ENCODE measurements at places on chromosomes 12 and 14.

DNA sequence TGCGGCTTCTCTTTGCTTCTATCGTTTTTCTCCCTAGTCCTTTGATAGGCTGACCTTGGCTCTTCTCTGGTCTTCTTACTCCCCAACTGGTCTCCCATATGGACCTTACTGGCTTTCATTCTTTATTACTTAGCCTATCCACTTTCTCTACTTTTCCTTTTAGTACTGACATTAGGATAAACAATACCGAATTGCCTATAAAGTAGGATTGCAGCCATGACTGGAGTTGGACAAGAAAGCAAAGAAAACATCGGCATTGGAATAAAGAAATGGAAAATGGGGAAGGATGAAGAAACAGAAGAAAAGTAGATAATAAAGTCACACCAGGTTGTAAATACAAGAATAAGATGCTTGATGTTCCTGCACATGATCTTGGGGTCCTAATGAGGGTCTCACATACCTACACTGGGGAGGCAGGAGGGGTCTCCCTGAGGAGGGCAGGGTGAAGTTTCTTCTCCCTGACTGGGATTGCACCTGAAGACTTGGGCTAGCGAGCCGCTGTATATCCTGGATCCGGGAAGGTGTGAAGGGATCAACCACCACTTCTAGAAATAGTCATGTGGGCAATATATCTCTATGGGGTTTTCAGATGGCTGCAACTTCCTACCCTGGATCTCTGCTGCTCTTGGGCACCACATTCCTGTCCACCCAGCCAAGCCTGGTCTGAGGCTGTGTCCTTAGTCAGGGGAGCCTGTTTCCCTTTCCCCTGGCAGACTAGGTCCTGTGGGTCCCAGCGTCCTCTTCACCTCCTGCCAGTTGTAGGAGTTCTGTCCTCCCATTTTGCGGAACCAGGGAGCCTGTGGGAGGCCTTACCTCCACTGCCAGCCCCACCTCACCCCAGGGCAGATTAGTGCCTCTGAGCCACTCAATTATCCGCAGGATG lies 13.1 kb downstream of the NKX2-1 start:
- DNase-seq, result peak; percentile 4

DNA sequence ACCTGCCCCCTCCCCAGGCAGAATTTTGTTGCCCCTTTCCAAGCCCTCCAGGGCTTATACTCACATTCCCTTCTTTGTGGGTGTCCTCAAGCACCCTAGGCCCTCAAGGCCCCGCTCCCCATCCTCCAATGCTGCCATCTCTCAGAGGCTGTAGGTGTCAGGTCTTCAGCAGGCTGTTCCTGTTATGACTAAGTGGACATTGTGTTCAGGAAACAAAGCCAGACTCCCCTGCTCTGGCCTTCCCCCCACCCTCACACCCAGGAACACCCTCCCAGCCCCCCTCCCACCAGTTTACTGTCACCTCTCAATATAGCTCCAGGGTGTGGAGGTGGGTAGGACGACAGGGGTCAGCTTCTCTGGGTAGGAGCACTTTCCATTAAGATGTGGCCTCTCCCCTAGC lies 1.4 kb upstream of the MYH6 start:
- no peak for DNase-seq

GRCh38 chr12:68896881-68897540 lies 36.0 kb downstream of the CPM start:
- DNase-seq, result no peak

DNA sequence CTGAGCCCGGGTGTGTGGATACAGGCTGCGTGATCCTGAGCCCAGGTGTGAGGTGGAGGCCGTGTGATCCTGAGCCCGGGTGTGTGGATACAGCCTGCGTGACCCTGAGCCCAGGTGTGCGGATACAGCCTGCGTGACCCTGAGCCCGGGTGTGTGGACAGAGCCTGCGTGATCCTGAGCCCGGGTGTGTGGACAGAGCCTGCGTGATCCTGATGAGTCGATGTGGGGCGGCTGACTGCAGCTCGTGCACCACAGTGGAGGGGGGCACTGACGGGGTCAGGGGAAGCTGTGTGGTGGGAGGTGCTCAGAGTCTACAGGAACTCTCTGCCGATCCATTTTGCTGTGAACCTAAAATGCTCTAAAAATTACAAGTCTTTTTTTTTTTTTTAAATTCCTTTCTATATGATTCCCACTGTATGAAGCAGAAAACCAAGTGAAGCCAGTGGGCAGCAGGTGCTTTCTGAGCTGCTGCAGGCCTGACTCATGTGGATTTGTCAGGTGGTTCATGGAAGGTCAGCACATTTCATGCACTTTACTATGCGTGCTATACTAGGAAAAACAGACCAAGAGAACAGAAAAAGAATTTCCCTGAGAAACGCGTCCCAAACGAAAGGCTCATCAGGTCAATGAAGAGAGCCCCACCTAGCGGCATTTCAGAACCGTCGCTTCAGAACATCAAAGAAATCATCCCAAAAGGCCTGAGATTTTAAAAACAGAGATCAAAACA lies 19.3 kb downstream of the BRF1 start:
- DNase-seq, result no peak

- DNase-seq, result no peak
These were observed 7.1 kb upstream of the CGRRF1 start for GRCh38 chr14:54502602-54503001.

GRCh38 chr14:72169521-72169920 lies 237.3 kb downstream of the RGS6 start:
- DNase-seq, result peak; percentile 3

- no peak for DNase-seq
These were observed 247.3 kb downstream of the SLC25A21 start for GRCh38 chr14:36925094-36925493.

DNA sequence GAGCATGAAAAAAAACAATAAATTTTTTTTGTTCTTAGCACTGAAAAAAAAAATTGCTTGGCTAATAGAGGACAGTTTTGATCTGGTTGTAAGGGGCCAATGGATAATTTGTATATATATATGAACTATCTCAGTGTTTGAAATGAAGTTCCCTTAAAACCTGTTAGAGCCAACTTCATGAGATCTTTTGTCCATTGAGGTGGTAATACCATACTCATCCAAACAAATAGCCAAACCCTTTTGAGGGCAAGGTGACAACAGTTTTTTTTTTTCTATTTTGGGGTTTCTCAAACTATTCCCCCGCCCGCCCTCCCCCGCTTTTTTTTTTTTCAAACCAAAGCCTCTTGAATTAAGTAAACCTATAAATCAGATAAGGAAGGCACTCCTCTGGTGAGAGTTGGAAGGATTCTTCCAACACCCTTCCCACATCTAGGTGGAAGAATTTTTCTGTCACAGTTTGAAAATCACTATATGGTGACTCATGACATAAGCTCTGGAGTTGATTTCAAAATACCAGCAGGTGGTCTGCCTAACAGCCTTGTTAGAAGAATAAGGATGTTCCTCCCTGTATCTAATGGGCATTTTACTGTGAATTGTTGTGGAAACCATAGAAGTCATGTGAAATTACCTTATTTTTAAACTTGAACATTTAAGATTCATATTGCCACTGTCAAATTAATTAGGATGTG lies 10.2 kb downstream of the ARHGAP5 start:
- DNase-seq, result no peak

- DNase-seq, result no peak
These were observed 325.1 kb downstream of the ALG10 start for GRCh38 chr12:34347367-34347766.

- no peak for DNase-seq
These were observed 681.0 kb downstream of the RPL10L start for GRCh38 chr14:45970621-45971020.

DNA sequence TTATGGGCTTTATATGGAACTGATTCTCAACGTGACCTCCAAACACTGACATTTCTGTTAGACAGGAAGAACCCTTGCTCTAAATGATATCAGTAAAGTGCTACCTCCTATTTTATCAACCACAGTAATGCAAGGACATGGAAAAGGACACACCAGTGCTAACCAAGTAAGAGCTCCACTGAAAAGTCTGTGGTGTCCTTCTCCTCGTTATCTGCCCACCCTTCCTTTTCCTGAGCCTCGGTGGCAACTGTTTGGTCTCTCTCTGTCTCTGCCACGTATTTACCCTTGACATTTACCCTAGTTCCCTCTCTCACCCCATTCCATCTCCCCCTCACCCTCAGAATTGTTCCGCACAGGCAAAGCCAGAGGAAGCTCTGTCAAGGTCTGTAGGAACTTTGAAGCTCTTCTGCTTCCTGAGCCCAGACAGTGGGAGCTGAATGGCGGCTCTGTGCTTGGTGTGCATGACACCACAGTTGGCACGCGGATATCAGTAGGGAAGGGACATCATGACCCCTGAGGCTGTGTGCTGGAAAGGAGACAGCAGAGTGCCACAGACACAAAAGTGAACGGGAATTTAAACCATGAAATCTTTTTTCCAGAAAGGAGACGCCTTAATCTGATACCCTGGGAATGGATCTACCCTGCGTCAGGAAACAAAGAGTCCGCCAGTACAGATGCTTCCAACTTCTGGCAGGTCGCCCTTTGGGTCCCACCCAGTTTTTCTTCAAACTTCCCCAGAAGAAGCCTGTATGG lies 50.8 kb downstream of the NTN4 start:
- no peak for DNase-seq

DNA sequence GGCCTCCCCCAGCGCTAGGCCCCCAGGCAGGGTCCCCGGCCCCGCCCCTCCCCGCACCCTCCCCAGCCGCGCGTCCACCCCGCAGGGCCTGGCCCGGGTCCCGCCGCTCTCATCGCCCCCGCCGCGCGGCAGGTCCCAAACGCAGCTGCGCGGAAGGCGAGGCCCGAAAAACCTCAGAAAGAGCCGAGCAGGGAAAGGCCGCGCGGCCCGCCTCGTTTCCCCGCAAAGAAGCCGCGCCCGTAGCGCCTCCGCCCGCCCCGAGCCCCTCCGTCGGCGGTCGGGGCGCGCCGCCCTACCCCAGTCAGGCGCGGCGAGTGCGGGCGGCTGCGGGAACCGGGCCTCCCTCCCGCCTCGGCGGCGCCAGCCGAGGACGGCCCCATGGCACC lies 324 bp downstream of the POLE start:
- DNase-seq, result no peak

DNA sequence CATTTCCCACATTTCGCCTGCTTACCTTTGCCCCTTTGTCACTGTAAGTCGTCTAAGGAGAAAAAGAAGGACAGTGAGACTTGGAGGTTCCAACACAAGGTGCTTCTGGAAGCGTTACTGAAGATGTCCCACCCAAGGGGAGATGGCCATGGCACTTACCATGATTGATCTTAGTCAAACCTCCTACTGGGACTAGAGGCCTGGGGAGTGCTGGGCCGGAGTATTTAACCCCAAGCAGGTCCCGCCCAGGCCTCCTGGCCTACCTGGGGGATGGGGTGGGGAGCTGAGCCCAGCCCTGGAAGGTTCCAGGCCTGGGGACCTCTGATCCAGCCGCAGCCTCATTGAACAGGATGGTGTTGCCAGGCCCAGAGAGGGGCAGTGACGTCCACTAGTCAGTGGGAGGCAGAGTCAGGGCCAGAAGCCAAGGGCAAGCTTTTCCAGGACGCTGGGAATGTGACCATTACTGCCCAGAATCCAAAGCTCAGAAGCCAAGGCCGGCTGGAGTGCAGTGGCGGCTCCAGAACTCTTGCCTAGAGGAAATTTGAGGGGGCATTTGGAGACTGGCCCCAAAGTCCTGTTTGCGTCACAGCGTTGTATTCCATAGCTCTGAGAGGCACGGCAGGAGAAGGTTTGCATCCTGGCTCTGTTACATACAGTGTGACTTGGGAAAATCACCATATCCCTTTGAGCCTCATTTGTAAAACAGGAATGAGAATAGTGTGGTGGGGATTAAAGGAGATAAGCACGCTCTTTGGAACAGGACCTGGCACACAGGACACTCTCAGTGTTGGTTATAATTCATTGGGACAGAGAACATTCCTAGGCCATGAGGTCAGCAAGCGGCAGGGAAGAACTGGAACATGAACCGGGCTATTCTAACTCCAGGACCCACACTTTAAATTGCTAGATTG lies at the start of gene HPD:
Gene HPD (minus strand): TSS at position 198 of the 911 bp plus-strand sequence. CDS start 36 bp downstream, at position 162.
- DNase-seq, result no peak

DNA sequence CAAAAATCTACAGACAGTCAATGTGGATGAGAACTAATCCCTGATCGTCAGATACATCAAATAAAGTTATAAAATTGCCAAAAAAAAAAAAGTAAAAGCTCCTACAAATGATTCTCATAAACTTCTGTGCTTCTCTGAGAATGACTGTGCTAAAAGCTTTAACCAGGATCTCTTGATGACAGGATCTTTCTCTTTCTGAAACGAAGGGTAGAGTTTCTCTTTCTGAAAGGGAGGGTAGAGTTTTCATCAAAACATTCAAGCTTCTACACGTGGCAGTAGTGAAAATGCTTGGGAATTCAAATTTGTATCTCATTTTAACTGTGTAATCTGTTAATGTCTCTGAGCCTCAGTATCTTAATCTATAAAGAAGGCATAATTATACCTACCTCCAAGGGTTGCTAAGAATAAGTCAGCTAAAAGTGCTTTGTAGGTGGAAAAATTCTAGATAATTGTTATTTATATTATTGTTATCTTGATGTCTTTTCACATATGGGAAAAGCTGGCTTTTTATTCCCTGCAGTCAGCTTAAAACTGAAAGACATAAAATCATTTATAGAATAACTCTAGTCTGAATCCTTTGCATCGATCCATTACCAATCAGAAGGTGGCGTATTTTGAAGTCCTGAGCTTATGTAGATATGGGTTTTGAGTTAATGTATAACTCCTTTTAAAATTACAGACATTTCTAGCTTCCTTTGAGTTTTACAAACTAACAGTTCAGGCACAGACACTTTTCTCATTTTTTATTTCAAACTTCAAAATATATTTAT lies 157.4 kb downstream of the DACT1 start:
- DNase-seq, result peak; percentile 14

DNA sequence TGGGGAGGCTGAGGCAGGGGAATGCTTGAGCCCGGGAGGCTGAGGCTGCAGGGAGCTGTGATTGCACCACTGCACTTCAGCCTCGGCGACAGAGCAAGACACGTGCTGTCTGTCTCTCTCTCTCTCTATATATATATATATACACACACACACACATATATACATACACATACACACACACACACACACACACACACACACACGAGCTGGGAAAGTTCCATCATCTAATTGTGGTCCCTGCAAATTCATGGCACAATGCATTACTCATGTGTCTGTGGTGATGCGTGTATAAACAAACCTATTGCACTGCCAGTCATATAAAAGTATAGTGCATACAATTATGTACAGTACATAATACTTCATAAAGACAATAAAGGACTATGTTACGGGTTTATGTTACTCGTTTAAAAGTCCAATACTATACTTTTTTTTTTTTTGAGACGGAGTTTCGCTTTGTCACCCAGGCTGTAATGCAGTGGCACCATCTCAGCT lies 36.6 kb downstream of the WDR89 start:
- DNase-seq, result no peak

GRCh38 chr12:73892201-73892600 lies 645.4 kb upstream of the ATXN7L3B start:
- no peak for DNase-seq

All from GM19239 (cell line).